ENCODE measurements at places on chromosomes 6 and 20. TPM values are rescaled to one million over a fixed set of nuclear protein-coding genes. Genes with fewer than 3 reads are reported as not detected.
A peak's percentile ranks its signal among the peaks of the same experiment; 100 is the strongest.

- no peak for DNase-seq
Observed at GRCh38 chr6:21360336-21360735, 233.2 kb upstream of the SOX4 start.

GRCh38 chr6:22512686-22513427, 56.5 kb upstream of the HDGFL1 start:
- no peak for DNase-seq

GRCh38 chr20:45892049-45892825, 1.1 kb downstream of the CTSA start:
- peak; percentile 59 for DNase-seq

DNA sequence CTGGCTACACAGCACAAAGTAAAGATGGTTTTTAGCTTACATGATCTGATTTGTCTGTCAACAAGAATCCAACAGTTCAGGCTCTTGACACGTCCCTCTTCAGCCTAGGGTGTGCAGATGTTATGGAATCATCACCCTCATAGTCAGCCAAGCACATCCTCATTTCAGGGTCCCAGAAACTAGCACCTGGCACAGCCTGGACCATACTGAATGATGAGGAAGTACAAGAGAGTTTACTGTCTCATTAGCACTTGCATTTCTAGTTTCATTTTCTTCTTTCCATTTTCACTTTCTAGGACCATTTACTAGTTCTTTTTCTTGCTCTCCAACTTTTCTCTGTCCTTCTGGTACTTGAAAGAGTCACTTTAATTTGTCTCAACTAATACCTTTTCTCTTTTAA, 6.5 kb downstream of the RIPOR2 start:
- no peak for DNase-seq

GRCh38 chr20:3857405-3857804, 10.8 kb downstream of the MAVS start:
- no peak for DNase-seq

DNA sequence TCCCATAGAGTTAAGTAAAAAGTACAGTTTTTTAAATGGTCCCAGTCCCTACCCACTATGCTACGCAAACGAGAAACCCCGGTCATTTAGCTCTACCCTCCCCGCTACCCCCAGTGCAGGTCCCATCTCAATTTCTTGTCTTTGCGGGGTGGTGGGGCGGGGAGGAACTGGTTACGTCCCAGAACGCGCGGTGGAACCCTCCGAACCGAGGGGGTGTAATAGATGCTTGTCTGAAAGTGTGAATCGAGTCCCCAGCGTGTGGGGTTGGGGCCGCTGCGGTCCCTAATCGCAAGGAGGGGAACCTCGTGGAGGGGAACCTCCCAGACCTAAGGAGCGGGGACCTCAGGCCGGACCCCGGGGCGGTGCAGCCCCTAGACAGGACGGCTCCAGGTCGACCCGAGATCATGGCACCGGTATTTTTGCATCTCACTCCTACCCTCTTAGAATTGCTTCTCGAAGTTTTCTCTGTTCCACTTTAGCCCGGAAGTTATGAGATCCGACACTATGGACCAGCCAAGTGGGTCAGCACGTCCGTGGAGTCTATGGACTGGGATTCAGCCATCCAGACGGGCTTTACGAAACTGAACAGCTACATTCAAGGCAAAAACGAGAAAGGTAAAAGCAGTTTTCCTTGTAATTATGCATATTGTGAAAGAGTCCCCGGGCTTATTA, 779 bp downstream of the HEBP2 start:
- no peak for DNase-seq

DNA sequence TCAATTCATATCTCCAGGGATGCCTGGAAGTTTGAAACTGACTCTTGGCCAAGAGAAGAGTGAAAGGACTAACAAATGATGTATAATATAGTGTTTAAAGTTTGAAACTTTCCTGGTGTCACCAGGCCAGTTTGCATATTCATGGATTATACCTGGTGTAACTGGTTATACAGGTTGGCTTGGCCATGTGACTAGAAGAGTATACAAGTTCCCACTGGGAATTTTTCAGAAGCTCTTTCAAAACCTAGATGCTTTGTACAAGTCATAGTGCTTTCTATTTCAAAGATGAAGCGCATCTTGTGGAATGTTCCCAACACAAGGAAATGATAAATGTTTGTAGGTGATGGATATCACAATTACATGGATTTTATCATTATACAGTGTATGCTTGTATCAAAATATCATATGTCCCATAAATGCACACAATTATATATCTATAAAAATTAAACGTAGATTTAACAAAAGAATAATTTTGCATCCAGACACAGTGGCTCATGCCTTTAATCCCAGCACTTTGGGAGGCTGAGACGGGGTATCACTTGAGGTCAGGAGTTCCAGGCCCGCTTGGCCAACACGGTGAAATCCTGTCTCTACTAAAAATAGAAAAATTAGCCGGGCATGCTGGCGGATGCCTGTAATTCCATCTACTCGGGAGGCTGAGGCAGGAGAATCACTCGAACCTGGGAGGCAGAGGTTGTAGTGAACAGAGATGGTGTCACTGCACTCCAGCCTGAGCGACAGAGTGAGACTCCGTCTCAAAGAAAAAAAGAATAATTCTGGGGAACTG, 1420.2 kb downstream of the GRIK2 start:
- DNase-seq = peak; percentile 50

- DNase-seq = no peak
Observed at GRCh38 chr20:57947421-57948179, 237.8 kb upstream of the PMEPA1 start.

GRCh38 chr6:31402324-31403282, 792 bp upstream of the MICA start:
- no peak for DNase-seq

POU5F1 gene
- total RNA-seq = 1.4 TPM

GRCh38 chr20:910132-910869, 5.8 kb downstream of the ANGPT4 start:
- no peak for DNase-seq

GRCh38 chr20:4329232-4329631, 313.9 kb upstream of the RNF24 start:
- DNase-seq = no peak

DNA sequence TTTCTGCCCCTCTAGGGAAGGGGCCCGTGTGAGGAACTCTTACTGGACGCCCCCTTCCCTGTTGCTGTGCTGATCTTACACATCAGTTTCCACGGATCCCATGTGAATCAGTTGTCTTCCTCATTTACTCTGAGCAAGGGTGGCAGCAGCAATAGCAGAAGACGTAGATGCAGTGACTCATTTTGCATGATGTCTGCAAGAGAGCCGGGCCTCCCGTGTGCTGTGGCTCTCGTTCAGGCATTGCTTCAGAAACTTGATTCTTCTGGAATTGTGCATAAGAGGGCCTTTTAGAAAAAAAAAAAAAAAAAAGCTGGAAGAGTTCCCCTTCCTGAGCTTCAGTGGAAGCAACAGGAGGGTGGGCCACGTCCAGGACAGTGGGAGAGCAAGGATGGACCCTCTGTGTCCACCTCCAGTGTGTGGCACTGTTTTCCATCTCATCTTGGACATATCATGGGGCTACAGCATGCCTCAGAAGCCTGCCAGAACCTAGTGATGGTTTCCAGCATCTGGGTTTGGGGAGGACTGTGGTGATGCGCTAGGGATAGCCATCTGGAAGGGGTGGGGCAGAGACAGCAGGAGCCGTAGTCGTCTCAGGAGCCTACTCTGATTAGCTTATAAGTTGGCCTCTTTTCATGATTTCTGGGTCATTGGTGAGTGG, 62.1 kb downstream of the FOXO3 start:
- DNase-seq = no peak

- DNase-seq = peak; percentile 63
Observed at GRCh38 chr6:16136621-16137450, 8.0 kb downstream of the MYLIP start.

HTR1E gene
- total RNA-seq = not detected

DNA sequence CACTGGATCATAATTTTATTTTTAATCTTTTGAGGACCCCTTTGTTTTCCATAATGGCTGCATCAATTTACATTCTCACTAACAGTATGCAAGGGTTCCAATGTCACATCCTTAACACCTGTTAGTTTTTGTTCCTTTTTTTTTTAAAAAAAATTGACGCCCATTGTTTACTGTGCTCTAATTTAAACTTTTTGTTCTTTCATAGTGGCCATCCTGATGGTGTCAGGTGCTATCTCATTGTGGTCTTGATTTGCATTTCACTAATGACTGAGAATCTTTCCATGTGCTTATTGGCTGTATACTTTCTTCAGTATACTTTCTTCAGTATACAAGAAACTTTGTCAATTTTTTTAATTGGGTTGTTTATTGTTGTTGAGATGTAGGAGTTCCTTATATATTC, 347.0 kb downstream of the RNGTT start:
- DNase-seq = no peak

SMOC2 gene
- total RNA-seq = not detected

DNA sequence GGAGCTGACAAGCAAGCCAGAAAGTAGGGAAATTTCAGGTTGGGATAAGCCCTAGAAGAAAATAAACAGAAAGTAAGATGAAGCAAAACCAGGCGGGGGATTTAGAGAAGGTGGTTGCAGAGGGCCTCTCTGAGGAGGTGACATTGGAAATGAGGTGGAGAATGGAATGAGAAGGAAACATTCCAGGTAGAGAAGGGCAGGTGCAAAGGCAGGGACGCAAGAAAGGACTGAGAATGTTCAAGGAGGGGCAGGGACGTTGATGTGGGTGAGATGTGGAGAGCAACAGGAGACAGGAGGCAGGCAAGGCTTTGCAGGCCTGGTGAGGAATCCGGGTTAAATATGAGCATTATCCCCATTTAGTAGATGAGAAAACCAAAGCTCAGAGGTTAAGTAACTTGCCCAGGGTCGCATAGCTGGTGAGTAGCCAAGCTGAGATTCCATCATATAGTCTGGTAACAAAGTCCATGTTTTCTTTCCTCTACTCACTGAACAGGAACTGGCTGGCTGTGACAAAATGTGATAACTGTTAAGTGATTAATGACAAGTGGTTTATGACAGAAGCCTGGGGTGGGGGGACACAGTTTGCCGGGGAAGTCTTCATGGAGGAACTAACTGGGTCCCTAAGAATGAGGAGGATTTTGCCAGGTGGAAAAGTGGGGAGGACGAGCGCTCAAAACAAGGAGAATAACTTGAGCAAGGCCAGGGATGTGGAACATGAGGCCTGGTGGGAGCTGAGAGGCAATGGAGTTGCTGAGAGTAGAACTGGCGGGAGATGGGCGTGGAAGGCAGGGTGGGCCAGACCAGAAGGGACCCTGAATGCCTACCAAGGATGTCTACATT, 32.6 kb downstream of the MRPL14 start:
- no peak for DNase-seq

DNA sequence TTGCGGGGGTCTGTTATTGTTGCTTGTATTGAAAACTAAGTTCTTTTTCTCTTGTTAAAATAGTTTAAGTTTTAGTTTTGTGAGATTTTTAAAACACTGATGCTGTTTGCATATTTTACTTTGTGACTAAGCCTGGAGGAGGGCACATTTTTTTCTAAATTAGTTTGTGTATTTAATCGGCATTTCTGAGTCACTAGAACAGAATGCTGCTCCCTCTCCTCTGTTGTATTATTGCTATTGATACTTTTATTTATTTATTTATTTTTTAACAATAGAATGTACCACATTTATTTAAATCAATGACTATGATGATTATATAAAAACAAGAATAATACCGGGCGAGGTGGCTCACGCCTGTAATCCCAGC, 5.1 kb upstream of the FAM50B start:
- no peak for DNase-seq

DNA sequence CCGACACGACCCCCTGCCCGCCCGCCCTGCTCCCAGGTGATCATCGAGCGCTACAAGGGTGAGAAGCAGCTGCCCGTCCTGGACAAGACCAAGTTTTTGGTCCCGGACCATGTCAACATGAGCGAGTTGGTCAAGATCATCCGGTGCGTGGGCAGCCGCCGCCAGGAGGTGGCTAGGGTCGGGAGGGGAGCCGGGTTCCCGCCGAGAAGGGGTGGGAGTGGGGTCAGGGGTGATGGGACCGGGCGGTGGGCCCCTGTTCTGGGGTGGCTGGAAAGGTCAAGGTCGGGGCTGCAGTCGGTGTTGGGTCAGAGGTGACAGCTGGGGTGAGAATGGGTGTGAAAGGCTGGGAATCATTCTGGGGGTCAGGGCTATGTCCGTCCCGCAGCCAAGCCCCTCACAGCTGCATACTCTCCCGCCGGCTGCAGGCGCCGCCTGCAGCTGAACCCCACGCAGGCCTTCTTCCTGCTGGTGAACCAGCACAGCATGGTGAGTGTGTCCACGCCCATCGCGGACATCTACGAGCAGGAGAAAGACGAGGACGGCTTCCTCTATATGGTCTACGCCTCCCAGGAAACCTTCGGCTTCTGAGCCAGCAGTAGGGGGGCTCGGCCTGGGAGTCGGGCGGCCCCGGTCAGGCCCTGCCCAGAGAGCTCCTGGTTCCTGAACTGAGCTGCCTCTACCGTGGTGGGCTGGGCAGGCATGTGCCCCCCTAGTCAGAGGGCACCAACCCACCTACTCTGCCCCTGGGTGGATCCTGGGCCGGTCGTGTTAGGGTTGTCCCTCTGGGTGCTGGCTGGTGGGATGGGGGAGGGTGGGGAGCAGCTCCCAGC, 1.0 kb downstream of the MAP1LC3A start:
- DNase-seq = no peak

GRCh38 chr6:76684875-76685274, 612.4 kb upstream of the IMPG1 start:
- DNase-seq = no peak

DNA sequence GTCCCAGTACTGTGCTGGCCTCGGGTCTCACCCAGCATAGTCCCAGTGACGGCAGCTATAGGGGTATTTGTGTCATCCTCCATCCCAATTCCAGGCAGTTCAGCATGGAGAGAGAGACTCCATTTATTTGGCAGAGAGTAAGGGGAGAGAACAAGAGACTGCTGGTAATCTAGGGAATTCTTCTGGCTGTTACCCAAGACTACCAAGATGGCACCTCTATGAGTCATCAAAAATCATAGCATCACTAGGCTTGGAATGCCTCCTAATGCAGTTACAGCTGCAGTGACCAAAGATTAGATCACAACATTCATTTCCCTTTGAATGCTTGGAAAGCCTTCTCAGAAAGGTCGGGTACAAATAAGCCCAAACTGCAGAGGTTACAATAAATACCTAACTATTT, 660.4 kb upstream of the FLRT3 start:
- peak; percentile 10 for DNase-seq

POPDC3 gene
- 14.8 TPM for total RNA-seq

DNA sequence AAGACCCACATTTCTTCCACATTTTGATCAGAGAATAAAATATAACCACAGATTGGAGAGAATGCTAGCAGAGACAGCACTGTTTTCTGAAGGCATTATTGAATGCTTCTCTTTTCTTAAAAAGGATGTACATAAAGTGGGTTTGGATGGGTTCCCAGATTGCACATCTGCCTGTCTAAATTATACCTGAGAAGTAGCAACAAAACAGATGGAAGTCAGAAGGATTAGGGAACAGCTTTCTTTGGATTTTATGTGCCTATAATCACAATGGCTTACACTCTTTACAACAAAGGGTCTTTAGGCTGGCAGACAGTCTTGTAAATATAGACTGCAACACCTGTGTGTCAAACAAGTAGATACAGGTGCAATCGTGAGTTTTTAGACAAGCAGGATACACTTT, 622.2 kb upstream of the MANEA start:
- DNase-seq = no peak

- no peak for DNase-seq
Observed at GRCh38 chr6:12477616-12478015, 187.5 kb downstream of the EDN1 start.
